ENCODE measurements at places on chromosomes 7 and 10.

DNA sequence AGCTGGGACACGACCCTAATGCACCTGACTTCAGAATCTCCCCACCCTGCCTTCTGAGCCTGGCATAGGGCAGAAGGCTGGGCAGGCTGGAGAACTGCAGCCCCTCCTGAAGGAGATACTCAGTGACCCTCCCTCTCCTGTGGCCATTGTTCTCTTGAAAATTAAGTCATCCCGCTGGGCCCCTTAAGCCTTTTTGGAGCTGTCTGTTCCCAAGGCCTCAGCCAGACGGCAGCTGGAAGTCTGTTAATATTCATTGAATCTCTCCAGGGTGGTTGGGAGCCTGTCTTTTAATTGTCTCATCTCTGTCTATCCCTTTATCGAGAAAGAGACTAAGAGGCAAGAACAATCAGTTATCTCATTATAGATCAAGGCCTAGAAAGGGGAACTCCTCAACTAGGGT is 118.1 kb upstream of the PCBD1 start:
- no peak for DNase-seq

DNA sequence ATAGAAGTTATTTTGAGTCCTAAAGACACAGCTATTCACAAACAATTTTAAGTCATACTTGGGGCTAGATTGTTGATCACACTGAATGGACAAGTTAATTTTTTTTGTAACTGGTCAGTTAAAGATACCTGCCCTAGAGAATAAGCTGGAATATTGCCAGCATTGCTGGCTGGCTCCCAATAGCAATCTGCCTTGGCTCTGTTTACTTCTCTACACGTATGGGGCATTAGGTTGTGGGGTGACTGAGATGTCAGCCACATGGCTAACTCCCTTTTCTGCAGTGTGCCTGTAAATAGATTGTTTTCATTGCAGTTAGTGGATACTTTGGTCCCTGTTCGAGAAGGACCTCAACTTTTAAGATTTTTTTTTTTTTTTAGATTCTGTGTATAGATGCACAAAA is 128.2 kb downstream of the SEMA3E start:
- DNase-seq, result no peak

DNA sequence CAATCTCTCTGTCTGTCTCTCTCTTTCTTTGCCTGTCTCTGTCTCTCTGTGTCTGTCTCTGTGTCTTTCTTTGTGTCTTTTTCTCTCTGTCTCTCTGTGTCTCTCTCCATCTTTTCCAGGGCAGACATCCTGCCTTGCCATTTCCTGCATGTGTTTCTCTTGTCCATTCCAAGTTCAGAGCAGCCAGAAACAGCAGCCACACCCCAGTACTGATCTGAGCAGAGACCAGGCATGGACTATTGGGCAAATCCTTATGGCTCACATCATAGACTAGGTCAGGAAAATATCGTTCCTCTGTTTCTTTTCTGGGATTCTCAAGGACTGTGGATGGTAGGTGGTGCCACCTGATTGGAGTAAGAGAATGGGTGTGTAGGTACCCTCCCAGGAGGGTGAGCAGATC is 95.8 kb downstream of the RAMP3 start:
- DNase-seq, result no peak

DNA sequence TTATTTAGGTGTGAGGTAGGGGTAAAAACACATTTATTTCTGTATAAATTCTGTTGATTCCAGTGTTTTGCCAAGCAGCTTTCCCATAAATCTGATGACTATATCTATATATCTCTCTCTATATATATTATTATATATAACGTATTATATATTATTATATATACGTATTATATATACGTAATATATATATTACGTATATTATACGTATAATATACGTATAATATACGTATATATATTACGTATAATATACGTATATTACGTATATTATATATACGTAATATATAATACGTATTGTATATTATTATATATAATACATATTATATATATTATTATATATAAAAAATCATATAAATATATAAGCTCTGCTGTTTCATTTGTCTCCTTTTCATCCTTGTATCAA is 163.5 kb downstream of the GPR158 start:
- DNase-seq, result no peak

- DNase-seq, result no peak
Observed at GRCh38 chr10:110992006-110992800, 72.8 kb downstream of the SHOC2 start.

DNA sequence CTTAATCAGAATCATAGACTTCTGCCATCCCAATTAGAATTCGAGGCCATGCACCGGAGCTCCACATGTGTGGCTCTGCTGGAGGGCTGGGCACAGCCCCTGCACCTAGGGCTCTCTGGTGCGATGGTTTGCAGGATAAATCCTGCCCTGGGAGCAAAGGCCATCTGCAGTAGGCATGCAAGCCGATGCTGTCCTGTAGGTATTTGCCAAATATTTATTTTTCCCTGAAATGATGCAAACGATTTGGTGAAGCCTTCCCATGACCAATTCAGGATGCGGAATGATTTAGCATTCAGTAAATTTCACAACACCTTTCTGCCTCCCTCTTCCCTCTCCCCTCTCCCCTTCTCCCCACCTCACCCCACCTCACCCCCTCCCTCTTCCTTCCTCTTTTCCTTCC is 170.6 kb downstream of the EBF3 start:
- no peak for DNase-seq

- no peak for DNase-seq
Observed at GRCh38 chr10:89679986-89680385, 21.4 kb upstream of the KIF20B start.
